ENCODE measurements at places on chromosomes 4 and X.

DNA sequence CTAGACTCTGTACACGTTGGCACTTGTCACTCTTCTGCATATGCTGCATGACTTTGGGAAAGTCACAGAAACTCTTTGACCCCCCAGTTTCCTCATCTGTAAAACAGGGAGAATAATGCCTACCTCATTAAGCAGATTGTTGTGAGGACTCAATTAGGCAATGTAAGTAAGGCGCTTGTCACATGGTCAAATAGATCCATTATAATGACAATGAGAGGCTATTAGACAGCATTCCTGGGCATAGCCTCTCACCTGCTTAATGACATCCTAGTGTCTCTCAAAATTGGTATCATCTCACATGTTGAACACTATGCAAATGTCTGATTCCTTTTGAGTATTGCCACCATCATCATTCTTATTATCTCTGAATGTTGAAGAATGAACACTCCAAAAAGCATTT, 172.6 kb upstream of the JADE1 start:
- DNase-seq = no peak

DNA sequence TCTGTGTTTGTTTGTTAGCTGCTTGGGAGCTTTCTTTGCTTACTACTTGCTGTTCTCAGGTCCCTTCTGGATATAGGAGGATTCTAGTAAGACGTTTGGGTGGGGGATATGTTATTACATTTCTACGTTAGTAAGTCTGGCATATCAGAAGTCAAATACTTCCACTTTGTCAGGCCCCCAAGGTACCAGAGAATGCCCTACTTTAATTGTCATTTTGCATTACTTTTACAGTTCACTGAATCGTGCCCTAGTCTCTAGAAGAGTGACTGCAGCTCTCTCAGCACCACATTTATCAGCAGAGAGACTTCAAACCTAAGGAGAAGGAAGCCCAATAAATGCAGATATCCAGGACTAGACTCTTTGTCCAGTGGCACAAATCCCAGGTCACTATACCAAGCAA, 54.4 kb downstream of the PCDH19 start:
- DNase-seq = no peak

GRCh38 chr4:187444061-187444460, 551.5 kb upstream of the ZFP42 start:
- DNase-seq = no peak

DNA sequence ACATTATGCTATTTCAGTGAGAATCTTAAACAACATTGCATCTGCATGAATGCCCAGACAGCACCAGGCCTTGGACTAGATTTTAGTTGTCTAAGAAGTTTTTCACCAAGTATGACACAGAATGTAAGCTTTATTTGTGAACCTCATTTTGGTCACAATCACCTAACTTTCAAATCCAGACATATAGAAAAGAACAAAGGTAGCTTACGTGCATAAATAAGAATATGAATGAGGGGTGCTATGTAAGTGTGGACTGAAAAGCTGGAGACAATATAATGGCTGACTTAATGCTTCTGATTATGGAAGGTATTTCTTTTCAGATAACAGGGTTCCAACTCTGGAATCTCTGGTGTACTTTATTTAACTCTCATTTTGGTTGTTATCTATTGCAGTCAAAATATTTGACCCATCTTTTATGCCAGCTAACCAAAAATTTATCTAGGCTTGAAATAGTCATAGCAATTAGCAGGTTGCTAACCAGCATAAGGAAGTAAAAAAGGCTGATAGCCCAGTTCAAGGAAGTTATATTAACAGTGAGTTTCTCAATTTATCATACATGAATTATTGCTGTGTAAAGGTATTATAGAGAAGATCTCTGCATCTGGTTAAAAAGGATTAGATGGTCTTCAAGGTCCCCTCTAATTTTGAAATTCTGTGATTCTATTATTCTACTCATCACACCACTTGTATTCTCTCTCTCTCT, 36.5 kb downstream of the SLC7A11 start:
- DNase-seq = no peak

DNA sequence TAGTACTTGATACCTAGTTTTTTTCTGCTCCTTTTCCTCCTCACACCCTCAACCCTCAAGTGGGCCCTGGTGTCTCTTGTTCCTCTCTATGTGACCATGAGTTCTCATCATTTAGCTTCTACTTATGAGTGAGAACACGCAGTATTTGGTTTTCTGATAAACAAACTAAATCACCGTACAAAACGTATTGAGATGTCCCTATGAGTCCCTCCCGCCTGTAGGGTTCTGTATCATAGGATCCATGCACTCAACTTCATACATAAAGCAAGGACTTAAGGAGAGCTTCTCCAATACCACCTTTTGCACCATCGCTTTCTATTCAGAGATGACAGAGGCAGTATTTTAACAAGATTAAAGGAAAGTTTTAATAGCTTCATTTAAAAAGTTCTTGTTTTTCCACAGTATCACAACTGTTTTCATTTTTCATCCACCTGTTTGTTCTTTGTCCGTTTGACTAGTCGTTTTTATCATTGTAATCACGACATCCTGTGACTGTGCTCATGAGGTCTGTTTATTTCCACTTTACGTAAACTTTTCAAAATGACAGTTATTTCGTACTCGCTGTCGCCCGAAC, 457 bp upstream of the RAB9A start:
- no peak for DNase-seq

DNA sequence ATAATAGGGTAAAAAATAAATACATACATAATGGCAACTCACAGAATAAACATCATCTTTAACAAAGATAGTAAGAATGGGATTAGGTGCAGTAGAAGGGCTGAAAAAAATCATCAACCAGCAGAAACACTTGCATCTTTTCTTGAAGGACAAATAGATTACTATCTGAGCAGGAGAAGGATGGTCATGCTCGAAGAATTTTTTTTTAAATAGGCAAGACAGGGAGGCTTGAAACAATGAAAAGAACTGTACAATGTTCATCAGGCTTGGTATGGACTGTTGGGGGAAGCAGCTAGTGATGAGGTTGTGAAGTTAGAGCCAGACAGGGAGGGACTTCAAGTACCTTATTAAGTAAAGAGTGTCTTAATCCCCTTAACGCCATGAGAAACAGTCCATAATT, 167.4 kb upstream of the LDB2 start:
- DNase-seq = no peak

GRCh38 chrX:323721-324628, 5.4 kb upstream of the GTPBP6 start:
- peak; percentile 74 for DNase-seq

GRCh38 chr4:88613417-88613875, 21.2 kb downstream of the HERC3 start:
- peak; percentile 57 for DNase-seq

DNA sequence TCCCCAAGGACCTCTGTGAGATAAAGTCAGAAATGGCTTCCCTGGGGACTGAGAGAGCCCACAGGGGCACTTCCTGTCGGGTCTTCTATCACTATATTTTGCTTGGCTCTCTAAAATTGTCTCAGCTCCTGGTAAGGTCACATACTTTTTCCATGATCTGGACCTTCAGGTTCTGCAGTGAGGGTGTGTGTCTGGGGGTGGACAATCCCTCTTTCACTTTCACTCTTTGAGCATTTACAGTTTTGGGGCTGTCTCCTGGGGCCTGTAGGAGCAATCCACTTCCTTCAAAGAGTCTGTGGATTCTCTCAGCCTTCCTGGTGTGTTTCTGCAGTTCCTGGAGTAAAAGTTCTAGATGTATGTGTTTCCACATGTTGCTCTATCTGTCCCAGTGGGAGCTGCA, 335.7 kb downstream of the FSTL5 start:
- DNase-seq = no peak

- peak; percentile 6 for DNase-seq
Measured at GRCh38 chr4:44493924-44494323, 45.3 kb upstream of the KCTD8 start.

- DNase-seq = peak; percentile 72
Measured at GRCh38 chrX:86946569-86946968, 571.0 kb upstream of the KLHL4 start.

- no peak for DNase-seq
Measured at GRCh38 chrX:11254417-11255109, 38.6 kb upstream of the AMELX start.

- DNase-seq = no peak
Measured at GRCh38 chrX:130607431-130607830, 205.6 kb downstream of the RBMX2 start.

DNA sequence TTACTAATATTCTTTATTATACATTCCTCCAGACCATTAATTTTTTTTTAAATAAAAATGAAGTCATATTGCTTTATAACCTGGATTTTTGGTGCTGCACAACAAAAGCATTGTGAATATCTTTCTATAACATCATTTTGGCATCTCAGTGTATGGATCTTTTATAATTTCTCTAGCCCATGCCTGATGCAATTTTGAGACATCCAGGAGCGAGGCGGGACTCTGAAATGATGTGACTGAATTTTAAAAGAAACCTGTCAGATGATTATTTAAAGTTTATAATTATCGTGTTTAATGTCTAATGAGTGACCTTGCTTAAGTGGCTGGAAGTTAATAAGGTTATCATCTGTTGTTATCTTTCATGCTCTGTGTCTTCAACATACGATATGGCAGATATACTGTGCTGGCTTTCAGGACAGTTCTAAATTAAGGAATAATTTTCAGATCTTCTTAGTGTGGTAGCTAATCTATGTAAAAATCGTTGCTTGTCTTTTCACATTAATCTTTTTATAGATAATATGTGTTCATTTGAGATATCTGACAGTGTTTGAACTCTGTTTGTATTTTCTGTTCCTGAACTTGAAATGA, 58.8 kb downstream of the KIT start:
- no peak for DNase-seq

DNA sequence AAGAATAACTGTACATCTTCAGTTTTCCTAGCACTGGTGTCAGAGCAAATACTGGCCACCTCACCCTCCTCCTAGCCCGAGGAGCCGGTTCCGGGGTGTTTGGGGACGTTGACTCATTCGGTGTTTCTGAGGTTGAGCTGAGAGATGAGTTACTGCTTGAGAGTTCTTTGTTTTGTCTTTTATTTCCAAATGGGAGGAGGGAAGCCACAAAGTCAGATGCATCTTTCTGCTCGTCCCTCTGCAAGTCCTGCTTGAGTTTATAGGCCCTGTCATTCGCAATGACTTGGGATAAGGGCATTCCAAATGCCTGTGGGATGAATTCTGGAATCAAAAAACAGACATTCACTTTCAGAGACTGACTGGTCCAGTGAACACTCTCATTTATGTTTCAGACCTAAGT, 77.5 kb downstream of the HCCS start:
- no peak for DNase-seq

- DNase-seq = no peak
Measured at GRCh38 chr4:6680372-6681034, 13.2 kb upstream of the S100P start.

GRCh38 chr4:184536881-184537248, 62.5 kb upstream of the IRF2 start:
- no peak for DNase-seq

DNA sequence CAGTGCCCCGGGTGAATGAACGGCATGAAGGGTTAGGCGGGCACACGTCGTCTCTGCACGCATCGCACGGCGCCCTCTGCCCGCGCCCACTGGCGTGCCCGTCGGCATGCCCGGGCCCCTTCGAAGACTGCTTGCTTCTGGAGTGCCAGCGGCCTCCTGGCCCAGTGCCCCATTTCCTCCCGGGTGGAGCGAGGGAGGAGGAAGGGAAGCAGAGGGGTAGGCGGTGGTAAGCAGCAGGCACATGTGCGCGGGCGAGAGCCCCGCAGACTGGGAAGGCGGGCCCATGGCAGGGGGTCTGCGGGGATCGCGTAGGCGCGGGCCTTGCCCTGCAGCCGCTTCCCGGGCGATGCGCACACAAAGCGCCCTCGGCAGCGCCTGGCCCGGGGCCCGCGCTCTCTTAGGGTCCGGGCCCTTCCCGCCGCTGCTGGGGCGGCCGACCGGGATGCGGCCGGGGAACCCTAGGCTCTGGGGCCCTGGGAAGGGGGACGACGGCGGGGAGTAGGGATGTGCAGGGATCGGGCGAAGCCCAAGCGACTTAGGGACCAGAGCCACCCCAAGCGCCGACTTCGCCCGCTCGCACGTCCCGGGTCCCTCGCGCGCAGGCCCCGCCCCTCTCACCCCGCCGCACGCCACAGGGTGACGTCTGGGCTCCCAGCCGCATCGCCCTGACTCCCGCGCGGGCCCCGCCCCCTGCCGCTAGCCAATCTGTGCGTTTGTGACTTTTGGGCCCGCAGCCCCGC, 866 bp upstream of the EMD start:
- no peak for DNase-seq

DNA sequence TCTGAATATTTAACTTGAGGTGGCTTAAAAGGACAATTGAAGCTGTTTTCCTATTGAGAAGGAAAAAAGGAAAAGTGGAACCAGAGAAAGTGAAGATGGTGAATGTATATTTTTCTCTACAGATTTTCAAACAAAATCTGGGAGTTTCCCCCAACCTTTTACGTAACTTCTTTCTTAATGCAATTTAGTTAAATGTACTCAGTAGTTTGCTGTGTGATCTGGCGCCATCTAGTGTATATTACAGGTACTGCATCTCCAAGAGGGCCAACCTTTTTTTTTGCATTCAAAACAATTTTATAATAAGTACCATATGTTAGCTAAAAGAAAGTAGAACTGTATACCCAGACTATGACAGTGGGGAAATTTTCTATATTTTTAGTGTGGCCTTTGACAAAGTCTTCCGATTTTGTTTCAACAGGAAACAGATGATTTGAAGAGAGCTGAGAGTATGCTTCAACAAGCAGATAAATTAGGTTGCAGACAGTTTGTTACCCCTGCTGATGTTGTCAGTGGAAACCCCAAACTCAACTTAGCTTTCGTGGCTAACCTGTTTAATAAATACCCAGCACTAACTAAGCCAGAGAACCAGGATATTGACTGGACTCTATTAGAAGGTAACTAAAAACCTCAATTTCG, 82.0 kb downstream of the PLS3 start:
- DNase-seq = peak; percentile 72

DNA sequence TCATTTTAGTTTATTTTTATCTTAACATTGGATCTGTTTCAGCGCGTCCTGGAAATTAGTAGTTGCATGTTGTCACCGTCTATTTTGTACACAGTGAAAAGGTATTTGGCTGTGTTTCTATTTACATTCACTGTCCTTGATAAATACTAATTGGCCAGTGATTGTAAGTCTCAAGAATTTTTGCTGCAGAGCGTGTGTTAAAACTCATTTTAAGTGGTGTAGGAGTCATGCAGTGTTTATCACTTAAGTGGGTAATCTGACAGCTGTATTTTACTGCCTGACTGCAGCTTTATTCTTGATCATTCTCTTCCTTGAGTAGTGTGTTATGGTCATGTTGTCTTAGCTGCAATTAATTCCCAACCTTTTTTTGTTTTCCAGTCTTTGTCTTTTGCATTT, 9.8 kb downstream of the GUCY1A1 start:
- no peak for DNase-seq

DNA sequence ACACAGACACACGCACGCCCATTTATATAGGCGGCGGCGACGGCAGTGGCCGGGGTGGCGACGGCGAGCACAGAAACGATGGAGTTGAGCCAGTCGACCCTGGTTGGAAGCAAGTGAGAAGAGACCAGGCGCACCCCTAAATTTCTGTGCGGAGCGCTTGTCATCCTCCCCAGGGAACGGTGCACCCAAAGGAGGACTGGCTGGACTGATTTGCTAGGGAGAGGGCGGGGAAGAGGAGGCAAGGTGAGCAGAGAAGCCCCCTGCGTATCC, 302 bp downstream of the NHS start:
- no peak for DNase-seq
